Effector memory CD4-positive, alpha-beta T cell (primary cell): ENCODE measurements at places on chromosomes 2 and 18.

- no peak for DNase-seq
Measured at GRCh38 chr18:70160073-70160678, 45.3 kb downstream of the RTTN start.

DNA sequence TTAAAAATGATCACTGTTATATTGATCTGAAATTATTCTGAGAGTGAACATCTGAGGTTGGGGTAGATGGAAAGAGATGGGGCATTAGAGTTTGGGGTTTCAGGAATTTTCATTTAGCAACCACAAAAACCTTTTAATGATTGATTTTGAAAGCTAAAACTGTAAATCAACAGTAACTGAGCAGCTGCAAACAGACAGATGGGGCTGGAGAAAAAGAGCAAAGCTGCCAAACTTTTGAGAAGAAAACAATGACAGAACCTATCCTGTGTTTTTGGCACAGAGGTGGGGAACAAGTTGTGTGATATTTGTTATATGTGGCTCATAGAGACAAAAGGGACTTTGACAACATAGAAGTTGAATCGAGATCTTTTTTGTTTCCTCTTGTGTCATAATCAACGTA lies 415.8 kb upstream of the DSEL start:
- no peak for DNase-seq

- no peak for DNase-seq
Measured at GRCh38 chr2:152352616-152353015, 17.6 kb downstream of the FMNL2 start.

DNA sequence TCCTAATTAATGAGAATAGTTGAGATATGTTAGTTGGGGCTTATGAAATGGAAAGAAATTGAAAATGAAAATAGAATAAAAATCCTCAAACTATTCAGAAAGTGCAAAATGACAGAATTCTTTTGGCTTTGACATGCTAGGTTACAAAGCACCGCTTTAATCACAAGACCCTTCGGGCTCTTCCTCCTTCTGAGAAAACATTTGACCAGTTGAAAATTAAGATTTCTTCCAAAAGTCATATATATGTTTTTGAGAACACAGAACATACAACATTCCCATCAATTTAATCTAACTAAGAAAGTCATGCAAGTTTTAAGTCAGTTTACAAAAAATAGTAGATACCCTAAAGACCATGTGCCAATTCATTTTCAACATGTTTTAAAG lies 2.2 kb upstream of the SLC40A1 start:
- DNase-seq: no peak

GRCh38 chr2:176164611-176165369 lies 7.7 kb downstream of the HOXD3 start:
- no peak for DNase-seq

GRCh38 chr2:210919128-210919527 lies 362.7 kb downstream of the CPS1 start:
- no peak for DNase-seq

DNA sequence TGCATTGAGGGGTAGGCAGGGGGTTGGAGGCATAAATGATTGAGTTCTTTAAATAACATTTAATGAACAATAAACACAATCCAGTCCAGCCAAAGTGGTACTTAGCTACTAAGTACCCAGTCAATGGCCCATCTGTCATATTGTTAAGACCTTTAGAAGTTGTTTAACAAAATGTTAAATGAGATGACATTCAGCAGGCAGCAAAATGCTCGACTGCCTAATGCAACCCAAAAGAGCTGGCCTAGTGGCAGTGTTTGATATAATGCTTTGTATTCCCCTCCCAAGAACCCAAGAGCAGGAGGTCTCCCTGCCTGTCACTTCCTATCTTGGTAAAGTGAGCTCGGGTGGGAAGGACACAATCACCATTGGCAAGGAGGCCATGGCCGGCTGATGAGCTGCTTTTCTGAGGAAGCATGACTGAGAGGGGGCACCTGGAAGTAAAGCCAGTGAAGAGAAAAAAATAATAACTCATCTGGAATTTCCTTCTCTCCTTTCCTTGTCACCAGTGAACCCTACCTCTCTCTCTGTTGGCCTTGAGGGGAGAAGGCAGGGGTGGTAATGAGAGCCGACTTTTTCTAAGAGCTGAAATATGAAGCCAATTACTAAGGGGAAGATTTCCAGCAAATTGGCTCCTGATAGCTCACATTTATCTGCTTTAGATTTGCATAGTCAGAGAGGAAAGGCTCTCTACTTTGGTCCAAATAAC lies 140.6 kb downstream of the C1D start:
- no peak for DNase-seq
